Osteocyte (in vitro differentiated cells): ENCODE measurements at places on chromosomes 3 and 15. TPM values are rescaled to one million over a fixed set of nuclear protein-coding genes. Genes with fewer than 3 reads are reported as not detected.

Gene TM6SF1
- total RNA-seq = 5.6 and 5.9 TPM in 2 replicates

Gene AADAC
- not detected in 2 replicates for total RNA-seq

Gene PRSS50
- total RNA-seq = not detected in 2 replicates

Gene ATXN7
- 18.9 and 22.7 TPM in 2 replicates for total RNA-seq

GRCh38 chr3:72724070-72724469, 124.2 kb downstream of the SHQ1 start:
- peak; percentile 38 for DNase-seq

DNA sequence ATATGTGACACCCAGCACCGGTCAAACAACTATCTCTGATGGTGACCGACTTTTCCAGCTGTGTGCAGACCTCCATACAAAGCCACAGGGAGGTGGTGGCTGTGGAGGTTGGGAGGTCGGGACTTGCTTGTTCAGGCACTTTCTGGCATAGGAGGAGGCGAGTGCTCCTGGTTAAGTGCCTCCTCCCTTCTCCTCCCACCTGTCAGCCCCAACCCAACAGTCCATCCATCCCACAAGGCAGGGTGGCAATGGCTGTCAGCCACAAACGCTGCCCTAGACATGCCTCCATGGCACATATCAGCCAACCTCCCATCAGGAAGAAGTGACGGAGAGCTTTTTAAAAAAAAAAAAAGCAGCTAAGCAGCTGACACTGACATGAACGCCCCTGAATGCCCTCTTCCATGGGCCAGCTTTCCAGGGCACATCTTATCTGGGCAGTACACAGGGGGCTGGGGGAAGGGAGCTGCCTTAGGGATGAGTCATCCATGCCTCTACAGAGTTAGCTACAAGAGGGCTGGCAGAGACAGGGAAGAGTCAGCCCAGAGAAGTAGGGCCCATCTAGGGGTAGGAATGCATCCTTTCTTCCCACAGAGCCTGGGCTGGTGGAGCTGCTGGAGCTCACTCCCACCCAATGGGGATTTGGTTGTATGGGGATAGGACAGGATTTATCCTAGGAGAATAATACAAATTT, 41.2 kb downstream of the CCDC12 start:
- DNase-seq = peak; percentile 89

GRCh38 chr3:129793942-129794310, 99.6 kb downstream of the TMCC1 start:
- DNase-seq = no peak

DNA sequence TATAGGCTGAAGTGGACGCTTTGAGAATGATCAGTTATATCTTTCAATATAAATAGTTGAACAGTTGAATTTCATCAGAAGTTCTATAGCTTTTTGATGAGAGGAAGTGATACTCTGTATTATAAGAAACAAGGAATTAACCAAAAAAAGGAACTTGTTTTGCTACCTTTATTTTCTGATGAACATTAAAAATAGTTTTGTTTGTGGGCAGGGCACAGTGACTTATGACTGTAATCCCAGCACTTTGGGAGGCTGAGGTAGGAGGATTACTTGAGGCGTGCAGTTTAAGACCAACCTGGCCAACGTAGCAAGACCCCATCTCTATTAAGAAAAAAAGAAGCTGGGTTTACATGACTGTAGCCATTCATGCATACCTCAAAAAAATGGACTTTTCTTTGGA, 16.7 kb downstream of the BLOC1S6 start:
- no peak for DNase-seq

DNA sequence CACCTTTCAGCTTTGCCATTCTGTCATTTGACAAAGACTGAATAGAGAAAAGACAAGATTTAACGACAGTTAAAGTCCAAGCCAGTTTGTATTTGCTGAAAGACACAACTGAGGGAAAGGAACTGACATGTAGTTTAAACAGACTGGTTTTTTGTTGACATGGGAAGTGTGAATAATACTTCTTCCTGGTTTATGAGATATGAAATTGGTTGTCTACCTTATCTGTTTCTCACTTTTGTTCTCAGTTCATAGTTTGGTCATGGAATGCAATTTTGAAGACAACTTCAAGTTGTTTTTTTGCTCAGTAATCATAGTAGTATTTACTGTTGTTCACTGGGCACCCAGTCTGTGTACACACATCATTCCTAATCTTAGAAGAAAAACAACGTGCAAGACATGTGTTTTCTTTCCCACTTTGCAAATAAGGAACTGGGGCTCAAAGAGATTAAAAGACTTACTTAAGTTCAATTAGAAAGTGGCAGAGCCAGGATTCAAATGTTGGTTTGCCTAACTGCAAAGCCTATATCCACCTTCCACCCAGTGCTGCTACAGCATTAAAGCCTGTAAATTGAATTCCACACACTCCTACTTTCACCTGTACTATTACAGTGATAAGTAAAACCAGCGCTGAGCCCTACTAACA, 103.5 kb downstream of the LPP start:
- no peak for DNase-seq

DNA sequence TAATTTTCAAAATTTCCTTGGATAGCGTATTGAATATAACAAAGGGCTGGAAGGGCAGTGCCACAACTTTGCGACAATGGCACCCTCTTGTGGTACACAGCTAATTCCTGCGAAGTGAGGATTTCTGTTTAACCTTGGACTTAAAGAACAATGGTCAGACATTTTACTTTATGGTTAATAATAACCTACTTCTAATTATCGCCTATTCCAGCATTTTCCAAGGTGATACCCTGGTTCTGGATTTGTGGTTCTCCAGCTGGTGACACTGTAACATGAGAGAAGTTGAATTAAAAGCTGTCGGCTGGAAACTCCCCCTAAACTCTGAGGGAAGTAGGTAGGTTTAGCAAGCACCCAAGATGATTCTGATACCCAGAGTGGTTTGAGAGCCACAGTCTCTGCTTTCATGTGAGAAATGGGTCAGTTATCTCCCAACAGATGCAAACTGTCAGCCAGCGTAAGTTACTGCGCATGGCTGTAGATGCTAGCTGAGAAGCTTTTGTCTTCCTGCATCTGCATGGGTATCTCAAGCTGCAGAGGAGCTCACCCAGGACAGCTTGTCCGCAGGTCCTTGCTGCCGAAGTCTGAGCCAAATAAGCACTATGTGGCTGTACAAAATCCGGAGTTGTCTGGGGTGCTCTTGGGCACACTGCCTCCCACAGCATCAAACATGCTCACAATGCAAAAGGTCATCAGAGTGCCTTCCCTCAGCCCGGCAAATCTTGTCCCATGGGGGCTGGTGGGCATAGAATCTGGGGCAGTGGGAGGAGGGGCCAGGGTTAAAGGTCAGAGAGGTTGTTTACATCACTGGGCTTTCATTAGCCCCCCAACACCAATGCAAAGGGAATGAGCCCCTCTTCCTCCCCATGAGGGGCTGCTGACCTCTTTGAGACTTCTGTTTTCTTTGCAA, 6.6 kb upstream of the CHSY1 start:
- no peak for DNase-seq

GRCh38 chr15:31955734-31956133, 74.6 kb upstream of the CHRNA7 start:
- no peak for DNase-seq

- no peak for DNase-seq
These were observed 487.2 kb upstream of the RASGRP1 start for GRCh38 chr15:39051626-39052322.

DNA sequence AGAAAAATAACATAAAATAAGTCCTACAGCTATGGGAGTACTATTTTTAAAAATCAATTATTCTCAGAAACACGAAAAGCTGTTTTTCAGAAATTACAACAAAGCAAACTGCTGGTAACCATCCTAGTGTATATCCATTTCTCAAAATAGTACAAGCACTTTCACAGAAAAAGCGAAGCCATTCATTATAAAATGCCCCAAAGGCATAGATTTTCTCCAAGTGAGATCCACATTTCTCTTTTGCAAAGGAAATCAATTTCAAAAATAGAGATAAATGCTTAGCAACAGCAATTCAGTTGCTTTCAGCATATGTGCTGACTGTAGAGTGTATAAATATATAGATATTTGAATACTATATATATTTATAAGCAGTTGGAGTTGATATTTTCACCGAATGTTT, 1266.3 kb downstream of the SI start:
- no peak for DNase-seq
